ENCODE measurements at places on chromosomes 12 and 14.

DNA sequence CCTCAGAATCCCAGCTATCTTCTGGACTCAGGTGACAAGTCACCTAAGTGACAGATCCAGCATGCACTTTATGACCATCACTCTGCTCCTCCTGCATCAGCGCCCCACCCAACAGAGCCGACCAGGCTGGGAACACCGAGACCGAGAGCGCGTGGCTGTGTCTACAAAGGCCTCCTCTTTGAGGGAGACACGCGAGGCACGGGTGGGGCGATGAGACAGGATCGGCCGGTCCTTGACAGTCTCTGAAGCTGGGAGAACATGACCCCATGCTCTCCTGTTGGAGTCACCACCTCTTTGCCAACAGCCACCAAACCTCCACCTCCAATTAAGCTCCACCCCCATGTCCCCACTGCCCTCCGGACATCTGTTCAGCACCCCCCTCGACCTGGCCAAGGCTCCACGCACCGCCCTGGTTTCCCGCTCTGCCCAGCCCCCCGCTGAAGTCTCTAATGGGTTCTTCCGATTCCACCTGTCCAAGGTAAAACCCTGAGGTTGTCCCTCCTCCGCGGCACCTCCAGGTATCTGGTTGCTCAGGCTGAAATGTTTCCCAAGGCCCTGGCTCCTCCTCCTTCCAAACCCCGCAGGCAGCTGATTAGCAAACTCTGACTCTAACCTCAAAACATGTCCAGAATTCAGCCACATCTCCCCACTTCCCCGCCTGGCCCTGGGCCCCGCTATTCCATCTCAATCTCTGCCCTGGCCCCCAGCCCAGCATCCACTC is 31.5 kb downstream of the HSP90AA1 start:
- DNase-seq, result no peak

GRCh38 chr12:31023271-31023724 is 50.4 kb upstream of the DDX11 start:
- DNase-seq, result no peak

DNA sequence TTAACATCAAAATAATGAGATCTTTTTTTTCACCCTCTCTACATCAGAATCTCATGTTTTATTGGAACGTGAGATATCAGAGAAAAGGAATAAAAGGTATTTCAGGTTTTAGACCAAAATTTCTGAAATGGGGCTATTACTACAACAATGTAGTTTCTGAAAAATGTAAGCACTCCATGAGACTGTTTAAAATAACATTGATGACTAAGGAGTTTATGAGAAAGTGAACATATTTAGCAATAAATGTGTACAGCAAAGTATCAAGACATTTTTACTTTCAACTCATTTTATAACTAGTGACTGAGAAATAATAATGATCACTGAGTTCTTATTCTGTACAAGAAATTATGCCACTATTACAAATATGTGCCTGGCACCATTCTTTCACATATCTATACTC is 39.3 kb upstream of the ABCC9 start:
- no peak for DNase-seq

- DNase-seq, result no peak
Observed at GRCh38 chr12:120625557-120626419, 14.6 kb upstream of the CABP1 start.

DNA sequence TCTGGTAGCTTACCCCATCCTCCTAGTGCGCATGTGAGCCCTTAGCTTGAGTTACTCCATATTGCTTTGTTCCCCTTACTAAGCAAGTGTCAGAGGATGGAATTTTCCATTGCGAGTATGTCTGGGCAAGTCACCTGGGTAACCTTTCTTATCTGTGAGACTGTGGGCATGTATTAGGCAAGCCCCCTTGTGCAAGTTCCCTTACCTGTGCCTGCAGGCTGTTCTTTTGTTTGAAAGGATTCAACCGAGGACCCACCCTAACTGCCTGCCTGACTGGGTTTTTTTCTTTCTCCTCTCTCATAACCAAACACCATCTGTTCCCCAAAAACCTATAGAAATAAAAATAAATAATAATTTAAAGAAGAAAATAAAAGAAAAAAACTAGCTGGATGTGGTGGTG is 22.3 kb upstream of the PPP2R5E start:
- DNase-seq, result no peak

DNA sequence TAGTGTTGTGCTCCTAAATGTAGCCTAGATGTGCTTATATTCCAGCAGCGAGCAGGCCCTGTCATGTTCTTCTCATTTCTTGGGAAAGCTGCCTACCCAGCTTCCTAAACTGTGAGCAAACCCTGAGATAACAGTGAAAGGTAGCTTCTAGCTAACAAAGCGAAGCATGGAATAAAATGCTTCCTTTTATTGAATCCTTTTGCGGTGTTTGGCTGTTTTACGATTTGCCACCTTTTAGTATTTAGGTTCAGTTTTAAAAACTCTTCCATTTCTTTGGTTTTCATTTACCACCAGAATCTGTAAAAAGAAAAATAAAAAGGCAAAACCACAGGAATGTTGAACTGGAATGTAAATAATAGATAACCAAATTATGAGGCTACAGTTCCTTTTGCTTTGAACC is 5.0 kb upstream of the PKP2 start:
- no peak for DNase-seq

DNA sequence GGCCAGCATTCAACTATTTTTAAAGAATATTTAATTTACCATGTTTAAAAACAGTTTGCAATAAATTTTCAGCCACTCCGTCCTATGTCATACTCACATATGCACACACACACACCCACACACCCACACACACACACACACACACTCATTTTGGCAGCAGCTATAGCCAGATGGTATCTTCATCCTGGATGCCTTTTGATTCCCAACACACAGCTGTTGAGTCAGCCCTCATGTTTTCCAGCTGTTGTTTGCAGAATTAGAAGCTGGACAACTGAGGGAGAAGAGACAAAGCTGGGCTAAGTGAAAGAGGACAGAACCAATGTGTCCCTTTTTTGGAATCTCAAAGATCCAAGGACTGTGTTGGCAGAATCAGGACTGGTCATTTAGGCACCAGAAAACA is 80.0 kb upstream of the EGLN3 start:
- peak; percentile 71 for DNase-seq

DNA sequence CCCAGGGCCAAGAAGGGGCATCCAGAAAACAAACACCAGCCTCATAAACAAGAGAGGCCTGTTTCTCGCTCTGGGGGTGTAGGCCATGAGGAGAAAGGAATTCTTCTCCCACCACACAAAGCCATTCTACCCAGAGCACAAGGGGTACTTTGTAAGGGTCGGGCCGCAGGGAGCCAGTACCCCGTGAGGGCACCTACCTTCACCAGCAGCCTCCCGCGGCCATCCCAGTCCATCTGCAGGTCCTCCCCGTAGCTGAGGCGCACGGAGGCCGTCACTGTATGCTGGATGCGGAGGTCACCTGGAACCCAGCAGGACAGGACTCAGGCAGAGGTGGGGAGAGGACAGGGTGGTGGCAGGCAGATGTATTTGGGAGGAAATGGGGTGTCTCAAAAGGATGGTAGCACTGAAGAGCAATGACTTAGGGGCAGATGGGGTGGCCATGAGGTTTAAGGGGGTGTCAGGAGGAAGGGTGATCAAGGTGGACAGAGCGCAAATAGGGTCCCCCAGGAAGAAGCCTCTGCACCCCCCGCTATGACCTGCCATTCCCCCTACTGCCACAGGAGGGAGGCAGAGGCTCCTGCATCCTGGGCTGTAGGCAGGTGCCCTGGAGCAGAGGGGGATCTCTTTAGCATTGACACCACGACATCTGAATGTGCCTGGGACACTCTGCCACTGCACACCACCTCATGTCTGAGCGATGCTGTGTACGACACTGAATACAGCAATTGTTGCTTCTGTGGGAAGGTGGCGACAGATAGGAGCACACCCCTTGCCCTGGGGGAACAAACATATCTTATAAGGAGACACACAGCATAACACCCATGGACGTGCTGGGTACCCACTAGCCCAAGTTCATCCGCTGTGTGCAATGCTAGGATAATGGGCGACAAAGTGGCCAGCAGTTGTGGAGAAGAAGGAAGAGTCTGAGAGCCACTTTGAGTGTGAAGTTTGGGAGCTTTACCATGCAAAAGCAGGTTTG is 61.4 kb downstream of the VWF start:
- no peak for DNase-seq

DNA sequence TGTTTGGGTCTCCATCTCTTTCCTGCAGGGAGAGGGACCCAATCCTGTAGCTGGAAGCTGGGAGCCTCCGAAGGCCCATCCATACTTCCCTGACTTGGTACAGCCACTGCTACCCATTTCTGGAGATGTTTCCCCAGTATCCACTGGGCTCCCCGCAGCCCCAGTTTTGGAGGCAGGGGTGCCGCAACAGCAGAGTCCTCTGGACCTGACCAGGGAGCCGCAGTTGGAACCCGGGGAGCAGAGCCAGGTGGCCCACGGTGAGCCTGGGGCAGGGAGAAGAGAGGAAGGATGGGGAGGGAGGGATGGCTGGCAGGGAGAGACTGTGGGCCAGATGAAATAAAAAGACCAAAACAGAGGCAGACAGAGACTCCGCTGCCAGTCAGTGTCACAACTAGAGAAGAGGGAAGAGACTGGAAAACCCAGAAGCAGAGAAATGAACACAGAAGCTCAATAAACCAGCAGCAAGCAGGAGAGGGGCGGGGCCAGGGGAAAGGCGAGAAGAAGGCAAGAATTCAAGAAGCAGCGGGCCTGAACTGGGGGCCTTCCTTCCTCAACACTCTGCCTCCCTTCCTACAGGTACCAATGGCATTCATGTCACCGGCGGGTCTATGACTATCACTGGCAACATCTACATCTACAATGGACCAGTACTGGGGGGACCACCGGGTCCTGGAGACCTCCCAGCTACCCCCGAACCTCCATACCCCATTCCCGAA is 6.3 kb downstream of the LTBR start:
- DNase-seq, result no peak

DNA sequence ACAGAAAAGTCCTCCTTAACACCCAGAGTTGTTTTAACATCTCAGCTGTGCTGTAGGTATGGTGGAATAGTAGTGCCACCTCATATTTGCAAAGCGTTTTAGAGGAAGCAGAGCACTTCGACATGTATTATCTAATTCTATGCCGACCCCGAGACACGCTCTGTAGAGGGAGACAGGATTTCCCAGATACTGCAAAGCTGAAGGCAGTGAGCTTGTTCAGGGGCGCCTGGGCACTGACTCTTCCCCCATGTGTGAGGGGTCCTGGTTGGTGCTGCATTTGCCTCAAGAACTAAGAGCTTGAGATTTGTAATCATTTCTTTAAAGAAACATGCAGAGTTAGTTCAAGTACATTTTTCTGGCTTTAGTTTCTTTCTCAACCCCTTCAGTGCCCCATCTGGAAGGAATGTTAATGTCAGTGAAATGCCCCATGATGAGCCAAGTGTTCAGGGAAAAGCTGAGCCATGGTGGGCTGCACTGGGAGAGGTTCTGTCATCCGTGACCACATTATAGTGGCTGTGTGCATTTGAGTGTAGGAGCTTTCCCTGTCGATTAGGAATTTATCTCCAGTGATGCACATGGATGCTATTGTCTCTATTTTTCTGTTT is 66.3 kb downstream of the MBIP start:
- peak; percentile 35 for DNase-seq

GRCh38 chr14:100840286-100841065 is 14.6 kb downstream of the MEG3 start:
- DNase-seq, result no peak

DNA sequence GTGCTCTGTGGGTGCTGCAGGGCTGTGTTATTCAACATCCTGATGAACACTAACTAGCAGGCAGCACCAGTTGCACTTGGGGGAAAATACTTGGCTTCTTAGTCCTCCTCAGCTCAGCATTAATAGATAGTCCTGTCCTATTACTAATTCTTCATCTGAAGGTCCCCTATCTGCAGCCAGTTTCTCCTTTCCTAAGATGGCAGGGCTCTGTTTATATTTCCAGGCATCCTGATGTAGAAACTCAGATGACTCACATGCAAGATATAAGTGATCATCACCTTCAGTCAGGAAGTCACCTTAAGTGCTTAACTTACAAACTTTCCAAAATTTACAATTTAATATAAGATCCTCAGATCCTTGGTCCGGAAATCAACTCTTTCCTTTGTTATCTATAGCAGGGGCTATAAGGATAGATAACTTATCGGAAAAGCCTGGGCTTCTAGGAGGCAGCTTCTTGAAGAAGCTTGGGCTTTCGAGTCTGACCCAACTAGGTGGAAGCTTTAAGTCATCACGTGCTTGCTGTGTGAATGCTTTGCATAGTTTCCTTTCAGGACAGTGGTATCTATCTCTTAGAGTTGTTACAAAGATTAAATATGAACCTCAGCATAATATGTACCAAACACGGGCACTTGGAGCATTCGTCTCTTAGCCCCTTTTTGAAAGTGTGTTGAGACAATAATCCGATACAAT is 181.0 kb upstream of the GRIP1 start:
- DNase-seq, result no peak

GRCh38 chr14:104114421-104115130 is 23.8 kb upstream of the KIF26A start:
- DNase-seq, result no peak

DNA sequence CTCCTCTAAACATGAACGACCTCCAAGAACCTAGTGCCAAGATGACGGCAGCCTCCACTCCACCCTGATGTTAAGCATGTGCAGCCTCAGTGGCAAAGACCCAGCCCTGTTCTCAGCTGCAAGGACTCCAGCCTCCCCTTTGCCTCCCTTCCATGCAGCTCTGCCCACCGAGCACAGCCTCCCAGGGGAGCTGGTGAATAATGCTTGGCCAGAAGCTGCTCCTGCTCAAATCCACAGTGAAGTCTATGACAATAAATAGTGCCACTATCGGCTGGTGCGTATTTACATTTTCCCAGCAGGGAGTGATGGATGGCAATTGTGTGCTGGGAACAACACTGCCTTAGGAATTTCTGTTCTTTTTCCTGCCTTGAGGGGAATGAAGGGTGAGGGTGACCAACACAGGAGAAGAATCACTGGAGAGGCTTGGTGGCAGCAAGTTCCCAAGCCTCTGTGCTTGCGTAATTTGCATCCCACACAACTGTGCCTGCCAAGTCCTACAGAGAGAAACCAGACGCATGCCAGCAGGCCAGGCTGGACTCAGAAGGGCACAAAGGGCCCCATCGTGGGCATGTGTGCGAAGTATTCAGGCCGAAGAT is 29.9 kb upstream of the TC2N start:
- DNase-seq, result no peak

- peak; percentile 1 for DNase-seq
Observed at GRCh38 chr14:29016050-29016900, 249.7 kb downstream of the FOXG1 start.

- DNase-seq, result no peak
Observed at GRCh38 chr12:88571543-88571942, 8.7 kb downstream of the KITLG start.

DNA sequence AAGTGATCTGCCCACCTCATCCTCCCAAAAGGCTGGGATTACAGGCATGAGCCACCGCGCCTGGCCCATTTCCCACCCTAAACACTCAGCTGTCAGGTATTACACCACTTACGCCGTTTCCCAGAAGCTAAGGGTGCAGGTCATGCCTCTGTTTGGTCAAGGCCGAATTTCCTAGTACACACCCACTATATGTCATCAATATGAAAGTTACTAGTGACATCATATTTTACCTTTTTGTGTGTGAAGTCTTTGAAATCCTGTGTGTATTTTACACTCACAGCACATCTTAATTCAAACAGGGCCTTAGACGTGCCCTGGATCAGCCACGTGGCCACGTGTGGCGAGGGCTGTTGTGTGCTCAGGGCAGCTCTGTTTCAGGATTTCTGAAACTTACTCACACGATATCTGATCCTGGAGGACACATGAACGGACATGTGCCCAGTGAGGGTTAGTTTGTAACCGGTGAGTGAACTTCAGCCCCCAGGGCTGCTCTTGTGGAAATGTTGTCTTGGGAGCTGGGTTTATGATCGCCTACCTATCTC is 51.8 kb downstream of the GLT1D1 start:
- DNase-seq, result peak; percentile 5
